ENCODE measurements at places on chromosomes 7 and 10.

GRCh38 chr10:48638158-48638557, 33.3 kb upstream of the ARHGAP22 start:
- DNase-seq, result no peak

DNA sequence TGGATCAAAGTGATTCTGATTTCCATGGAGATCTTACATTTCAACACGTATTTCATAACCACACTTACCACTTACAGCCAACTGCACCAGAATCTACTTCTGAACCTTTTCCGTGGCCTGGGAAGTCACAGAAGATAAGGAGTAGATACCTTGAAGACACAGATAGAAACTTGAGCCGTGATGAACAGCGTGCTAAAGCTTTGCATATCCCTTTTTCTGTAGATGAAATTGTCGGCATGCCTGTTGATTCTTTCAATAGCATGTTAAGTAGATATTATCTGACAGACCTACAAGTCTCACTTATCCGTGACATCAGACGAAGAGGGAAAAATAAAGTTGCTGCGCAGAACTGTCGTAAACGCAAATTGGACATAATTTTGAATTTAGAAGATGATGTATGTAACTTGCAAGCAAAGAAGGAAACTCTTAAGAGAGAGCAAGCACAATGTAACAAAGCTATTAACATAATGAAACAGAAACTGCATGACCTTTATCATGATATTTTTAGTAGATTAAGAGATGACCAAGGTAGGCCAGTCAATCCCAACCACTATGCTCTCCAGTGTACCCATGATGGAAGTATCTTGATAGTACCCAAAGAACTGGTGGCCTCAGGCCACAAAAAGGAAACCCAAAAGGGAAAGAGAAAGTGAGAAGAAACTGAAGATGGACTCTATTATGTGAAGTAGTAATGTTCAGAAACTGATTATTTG, 15.3 kb downstream of the HNRNPA2B1 start:
- DNase-seq, result no peak

GRCh38 chr7:143279186-143280098, 5.3 kb upstream of the TMEM139 start:
- DNase-seq, result no peak

GRCh38 chr10:3418041-3418754, 245.6 kb upstream of the PITRM1 start:
- DNase-seq, result no peak

GRCh38 chr7:26910221-26910620, 45.8 kb upstream of the SKAP2 start:
- DNase-seq, result no peak

DNA sequence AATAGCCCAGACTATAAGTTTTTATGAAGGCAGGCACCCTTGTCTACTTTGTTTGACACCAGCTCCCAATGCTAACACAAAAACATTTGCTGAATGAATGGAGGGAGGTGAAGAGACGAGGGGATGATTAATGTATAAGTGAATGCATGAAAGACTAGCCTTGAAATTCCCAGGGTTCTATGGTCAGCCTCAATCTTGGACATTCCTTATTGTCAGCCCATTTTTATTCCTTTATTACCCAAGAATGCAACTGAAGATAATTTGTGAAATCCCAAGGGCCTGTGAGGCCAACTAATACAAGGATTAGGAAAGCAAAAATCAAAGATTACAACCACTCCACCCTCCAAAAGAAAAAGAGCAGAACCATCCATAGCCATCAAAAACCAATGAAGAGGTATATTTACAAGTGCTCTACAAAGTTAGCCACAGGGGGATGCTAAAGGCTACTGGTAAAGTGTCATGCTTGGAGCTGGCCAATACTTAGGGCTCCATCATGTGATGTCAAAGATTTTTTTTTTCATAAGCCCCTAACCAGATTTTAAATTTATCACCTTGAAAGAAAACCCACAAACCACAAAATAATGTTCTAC, 40.0 kb upstream of the ASAH2 start:
- DNase-seq, result no peak

- DNase-seq, result no peak
These were observed 69.6 kb downstream of the SDHAF3 start for GRCh38 chr7:97187067-97187466.

DNA sequence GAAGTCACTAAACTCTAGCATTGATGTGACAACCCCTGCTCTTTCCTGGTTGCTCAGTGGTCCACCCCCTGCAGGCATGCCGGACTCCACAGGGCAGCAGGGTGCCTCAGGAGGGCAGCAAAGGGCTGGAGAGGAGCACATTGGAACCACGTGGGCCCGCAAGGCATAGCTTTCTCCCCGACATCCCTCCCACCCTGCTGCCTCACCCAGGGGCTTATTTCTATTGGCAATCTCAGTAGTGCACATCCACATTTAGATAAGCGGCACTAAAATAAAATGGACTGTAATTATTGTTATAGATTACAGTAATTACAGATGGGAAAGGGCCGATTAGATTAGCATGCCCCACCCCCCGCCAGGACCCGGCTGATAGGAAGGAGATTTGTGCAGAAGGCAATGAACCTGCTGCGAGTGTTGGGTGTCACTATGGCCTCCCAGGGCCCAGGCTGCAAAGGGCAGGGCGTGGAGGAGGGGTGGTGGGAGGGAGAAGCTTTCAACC, 580.1 kb downstream of the GRID1 start:
- DNase-seq, result no peak

- DNase-seq, result no peak
These were observed 186.0 kb downstream of the PARD3 start for GRCh38 chr10:34629084-34629483.

DNA sequence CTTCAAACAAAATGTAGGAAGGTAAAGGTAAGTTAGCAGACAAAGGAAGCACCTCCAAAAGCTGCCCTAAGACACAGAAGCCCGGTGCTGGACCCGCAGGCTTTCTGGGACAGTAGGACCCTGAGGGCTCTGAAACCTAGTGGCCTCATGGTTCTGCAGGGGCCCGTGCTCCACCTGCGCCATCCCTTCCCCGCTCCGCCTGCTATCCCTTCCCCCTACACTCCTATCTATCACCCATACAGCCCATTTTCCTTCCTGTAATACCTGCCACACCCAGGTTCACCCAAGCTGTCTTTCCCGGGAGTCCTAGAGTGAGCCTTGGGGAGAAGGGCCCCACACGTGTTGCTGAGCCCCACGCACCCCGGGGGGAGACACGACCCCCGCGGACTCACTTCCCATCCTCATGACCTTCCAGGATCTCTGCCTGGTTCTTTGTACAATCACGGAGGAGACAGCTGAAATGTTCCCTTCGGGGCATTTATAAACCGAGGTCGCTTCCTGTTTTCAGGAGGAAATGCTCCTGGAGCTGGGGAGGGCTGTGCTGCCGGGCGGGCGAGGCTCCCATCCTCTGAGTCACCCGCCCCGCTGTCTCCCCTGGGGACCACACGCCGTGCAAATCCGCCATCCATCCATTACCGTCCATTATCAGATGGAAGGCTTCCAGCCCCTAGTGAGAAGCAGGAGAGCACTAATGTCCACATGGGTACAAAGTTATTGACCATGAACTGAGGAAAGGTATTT, 251.7 kb upstream of the PITRM1 start:
- no peak for DNase-seq

- DNase-seq, result no peak
These were observed 218.3 kb downstream of the TRIL start for GRCh38 chr7:28739826-28740225.

GRCh38 chr10:48608976-48609375, 4.1 kb upstream of the ARHGAP22 start:
- DNase-seq, result no peak

- DNase-seq, result no peak
These were observed 90.9 kb downstream of the TPST1 start for GRCh38 chr7:66296001-66296521.

- DNase-seq, result no peak
These were observed 5.4 kb upstream of the YWHAG start for GRCh38 chr7:76364198-76364584.

DNA sequence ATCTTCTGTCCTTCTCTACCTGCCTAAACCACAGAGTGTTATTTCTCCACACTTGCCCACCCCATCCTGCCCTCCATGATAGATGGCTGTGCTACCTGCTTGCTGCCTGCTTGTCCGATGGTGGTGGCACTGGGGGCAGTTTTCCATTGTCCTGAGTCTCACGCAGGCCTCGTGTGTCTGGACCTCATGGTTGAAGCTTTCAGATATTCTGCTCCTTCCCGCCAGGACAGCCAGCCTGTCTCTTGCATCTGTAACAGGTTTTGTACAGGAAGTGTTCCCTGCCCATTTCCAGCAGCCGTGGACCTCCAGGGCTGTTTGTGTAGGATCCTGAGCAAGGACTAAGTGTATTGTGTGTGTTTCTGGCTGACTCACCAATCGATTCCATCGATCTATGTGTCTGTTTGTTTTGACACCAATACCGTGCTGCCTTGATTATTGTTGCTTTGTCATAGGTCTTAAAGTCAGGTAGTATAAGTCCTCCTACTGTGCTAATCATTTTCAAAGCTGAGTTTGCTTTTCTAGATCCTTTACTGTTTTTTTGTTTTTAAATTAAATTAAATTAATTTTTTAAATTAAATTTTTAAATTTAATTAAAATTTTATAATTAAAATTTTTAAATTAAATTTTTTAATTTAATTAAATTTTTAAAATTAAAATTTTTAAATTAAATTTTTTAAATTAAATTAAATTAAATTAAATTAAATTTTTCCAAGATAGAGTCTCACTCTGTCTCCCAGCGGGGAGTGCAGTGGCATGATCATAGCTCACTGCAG, 8.5 kb downstream of the IL15RA start:
- DNase-seq, result no peak

GRCh38 chr7:41881331-41882130, 178.6 kb upstream of the INHBA start:
- peak; percentile 66 for DNase-seq

GRCh38 chr10:129968853-129969183, 4.7 kb upstream of the EBF3 start:
- DNase-seq, result no peak

GRCh38 chr10:97632949-97633884, at the start of gene MORN4:
Gene MORN4, minus strand, starts transcription at chr10:97633500. Its CDS starts 13,847 bp downstream, at chr10:97619653.
- peak; percentile 82 for DNase-seq

- DNase-seq, result no peak
These were observed 20.3 kb downstream of the INPP5A start for GRCh38 chr10:132557696-132558515.

GRCh38 chr7:47488969-47489342, 93.0 kb downstream of the TNS3 start:
- no peak for DNase-seq

GRCh38 chr10:130997267-130998045, 314.1 kb downstream of the TCERG1L start:
- no peak for DNase-seq

- no peak for DNase-seq
These were observed 164.9 kb upstream of the RHEB start for GRCh38 chr7:151684408-151685175.

DNA sequence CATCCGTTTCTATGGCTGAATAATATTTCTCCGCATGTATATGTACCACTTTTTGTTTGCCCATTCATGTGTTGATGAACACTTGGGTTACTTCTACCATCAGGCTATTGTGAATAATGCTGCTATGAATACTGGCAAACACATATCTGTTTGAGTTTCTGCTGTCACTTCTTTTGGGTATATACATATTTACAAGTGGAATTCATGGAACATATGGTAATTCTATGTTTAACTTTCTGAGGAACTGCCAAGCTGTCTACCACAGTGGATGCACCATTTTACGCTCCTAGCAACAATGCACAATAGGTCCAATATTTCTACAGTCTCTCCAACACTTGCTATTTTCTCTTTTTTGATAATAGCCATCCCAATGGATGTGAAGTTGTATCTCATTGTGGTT, 5.5 kb upstream of the ZNF488 start:
- no peak for DNase-seq

DNA sequence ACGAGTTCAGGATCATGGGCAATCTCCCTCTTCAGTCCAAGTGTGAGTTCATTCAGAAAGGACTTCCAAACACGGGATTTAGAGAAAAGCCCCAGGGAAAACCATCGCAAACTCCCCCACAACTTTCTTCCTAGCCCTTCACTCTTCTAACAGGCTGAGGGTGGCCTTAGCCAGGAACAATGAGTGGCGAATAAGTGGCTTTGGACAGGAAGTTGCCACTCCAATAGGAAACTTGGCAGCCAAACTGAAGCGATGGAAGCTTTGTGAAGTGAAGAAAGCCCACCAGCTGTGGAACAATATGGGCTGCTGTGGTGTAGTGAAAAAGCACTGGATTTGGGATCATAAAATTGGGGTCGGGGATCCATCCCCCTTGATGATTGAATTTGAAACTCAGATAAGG, 193.2 kb downstream of the TEX36 start:
- no peak for DNase-seq

GRCh38 chr7:128031901-128032604, 816 bp upstream of the LRRC4 start:
- peak; percentile 10 for DNase-seq
